Endothelial cell of coronary artery (primary cell): ENCODE measurements at places on chromosomes 3 and 15. TPM values are rescaled to one million over a fixed set of nuclear protein-coding genes. Genes with fewer than 3 reads are reported as not detected.

The PRTG gene
- total RNA-seq = 1.3 and 1.4 TPM in 2 replicates

The SERPINI1 gene
- 0.36 and 0.38 TPM in 2 replicates for total RNA-seq

The PIGZ gene
- total RNA-seq = 2.2 and 2.4 TPM in 2 replicates

The SLC28A2 gene
- not detected in 2 replicates for total RNA-seq

The C15orf62 gene
- 0.63 and 0.66 TPM in 2 replicates for total RNA-seq

The GOLGA6D gene
- total RNA-seq = not detected in 2 replicates

The B3GALNT1 gene
- total RNA-seq = 13.7 and 24.2 TPM in 2 replicates

The SCN5A gene
- 3.7 and 4.9 TPM in 2 replicates for total RNA-seq

The MB21D2 gene
- 11.7 and 13.8 TPM in 2 replicates for total RNA-seq

The SGO1 gene
- 2.4 and 5.2 TPM in 2 replicates for total RNA-seq

The PRR20G gene
- not detected in 2 replicates for total RNA-seq

The IFT80 gene
- 16.2 and 26.2 TPM in 2 replicates for total RNA-seq

The PLSCR5 gene
- not detected in 2 replicates for total RNA-seq

The CP gene
- total RNA-seq = 0.28 TPM in 1 of 2 replicates, not detected in the other

The SERINC4 gene
- not detected in 2 replicates for total RNA-seq

The SLC51B gene
- not detected in 2 replicates for total RNA-seq

The TIPIN gene
- total RNA-seq = 7.1 and 15.3 TPM in 2 replicates

The WDR49 gene
- 0.27 TPM in 1 of 2 replicates, not detected in the other for total RNA-seq

The ABI3BP gene
- 9.2 and 17.2 TPM in 2 replicates for total RNA-seq

The ADAMTS17 gene
- total RNA-seq = 0.36 and 0.75 TPM in 2 replicates

The ATP10A gene
- 4.3 TPM in 1 of 2 replicates, not detected in the other for total RNA-seq

The HHATL gene
- total RNA-seq = not detected in 2 replicates

The CCR9 gene
- total RNA-seq = not detected in 2 replicates

The PP2D1 gene
- total RNA-seq = not detected in 2 replicates

The STAB1 gene
- 218 and 278 TPM in 2 replicates for total RNA-seq

The CRYGS gene
- total RNA-seq = 0.99 and 2.2 TPM in 2 replicates

The TRIM42 gene
- not detected in 2 replicates for total RNA-seq

The NUSAP1 gene
- total RNA-seq = 27.9 and 75.9 TPM in 2 replicates

The SPTBN5 gene
- 6.3 and 10.5 TPM in 2 replicates for total RNA-seq

The POLR2M gene
- 111 and 167 TPM in 2 replicates for total RNA-seq

The CMTM8 gene
- 1.3 and 1.4 TPM in 2 replicates for total RNA-seq

The NMB gene
- 2.9 and 3.9 TPM in 2 replicates for total RNA-seq

The NSMCE3 gene
- 5.4 and 6.0 TPM in 2 replicates for total RNA-seq

The DUOXA2 gene
- not detected in 2 replicates for total RNA-seq

The TF gene
- under 0.01 and 0.36 TPM in 2 replicates for total RNA-seq

The ECE2 gene
- not detected in 2 replicates for total RNA-seq

The SLC12A8 gene
- 0.09 and 2.7 TPM in 2 replicates for total RNA-seq

The ANKUB1 gene
- total RNA-seq = not detected in 2 replicates

The GPR149 gene
- not detected in 2 replicates for total RNA-seq
